Osteoblast (primary cell): ENCODE measurements at places on chromosomes 16 and 17. TPM values are rescaled to one million over a fixed set of nuclear protein-coding genes. Genes with fewer than 3 reads are reported as not detected.

DNA sequence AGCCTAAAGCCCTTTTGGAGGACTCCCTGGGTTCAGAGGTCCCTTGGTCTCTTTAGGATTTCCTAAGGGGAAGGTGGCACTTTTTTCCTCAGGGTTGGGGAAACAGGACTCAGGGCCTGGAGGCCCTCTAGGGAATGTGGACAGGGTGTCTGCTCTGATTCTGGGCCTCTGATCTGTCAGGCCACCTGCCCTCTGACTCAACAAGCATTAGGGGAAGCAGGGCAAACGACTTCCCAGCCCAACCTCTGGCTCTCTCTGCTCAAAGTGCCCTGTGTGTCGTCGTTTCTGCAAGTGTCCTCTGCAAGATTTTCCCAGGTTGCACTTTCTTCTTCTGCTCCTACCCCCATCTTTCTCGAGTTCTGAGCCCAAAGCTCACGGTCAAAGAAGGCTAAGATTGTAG is 6.6 kb upstream of the IGFBP4 start:
- peak; percentile 3 for DNase-seq

- peak; percentile 31 for DNase-seq
Observed at GRCh38 chr17:45264988-45265387, 3.1 kb upstream of the SPATA32 start.

- DNase-seq: peak; percentile 31
Observed at GRCh38 chr17:2939714-2940351, 123.6 kb downstream of the OR1D5 start.

- peak; percentile 54 for DNase-seq
Observed at GRCh38 chr16:50304467-50305440, 38.4 kb downstream of the ADCY7 start.

DNA sequence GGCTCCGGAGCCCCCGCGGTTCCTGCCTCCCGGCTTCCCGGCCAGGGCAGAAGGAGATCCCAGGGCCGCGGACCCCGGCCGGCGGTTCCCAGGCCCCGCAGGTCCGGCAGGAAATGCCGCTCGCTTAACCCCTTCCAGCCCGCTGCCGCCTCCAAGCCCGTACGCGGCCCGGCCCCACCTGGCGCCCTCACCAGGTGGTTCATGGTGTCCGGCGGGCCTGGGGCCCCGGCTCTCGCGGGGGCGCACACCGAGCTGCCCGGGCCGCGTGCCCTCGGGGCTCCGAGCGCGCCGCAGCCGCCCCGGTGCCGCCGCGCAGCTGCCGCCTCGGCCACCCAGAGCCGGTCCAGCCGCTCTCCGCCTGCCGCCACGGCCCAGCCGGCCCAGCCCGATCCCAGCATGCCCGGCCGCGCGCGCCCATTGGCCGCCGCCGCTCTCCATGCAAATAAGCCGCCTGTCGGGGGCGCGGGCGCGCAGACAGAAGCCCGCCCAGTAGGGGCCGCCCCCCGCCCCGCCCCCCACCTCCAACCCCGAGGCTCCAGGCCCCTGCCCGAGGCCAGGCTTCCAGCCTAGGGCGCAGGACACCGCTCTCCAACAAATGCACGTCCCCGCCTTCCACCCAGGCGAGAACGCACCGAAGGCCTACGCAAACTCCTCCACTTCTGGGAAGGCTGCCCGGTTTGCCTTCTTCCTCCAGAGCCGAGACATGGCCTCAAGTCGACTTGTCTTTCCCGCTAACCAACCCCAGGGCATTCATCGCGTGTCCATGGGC is at the start of gene BCAR1:
BCAR1 (minus strand) TSS at position 345 of the 769 bp plus-strand sequence; CDS start at position 203, 142 bp downstream.
- DNase-seq: peak; percentile 99

- peak; percentile 93 for DNase-seq
Observed at GRCh38 chr17:869567-870525, 87.7 kb downstream of the MRM3 start.

Gene KRT9
- total RNA-seq: not detected in 2 replicates

Gene SGF29
- total RNA-seq: 9.4 and 13.4 TPM in 2 replicates

Gene PLK1
- total RNA-seq: 2.2 and 3.5 TPM in 2 replicates
